Stimulated activated CD8-positive, alpha-beta memory T cell treated with anti-CD3 and anti-CD28 coated beads, Interleukin-4, amount 100 ng/mL, for 1 hour (primary cell): ENCODE measurements at places on chromosomes 11 and 22.

- no peak for DNase-seq
Observed at GRCh38 chr11:69627551-69627950, 13.4 kb upstream of the CCND1 start.

GRCh38 chr11:112085822-112086421 is 634 bp downstream of the TIMM8B start:
- DNase-seq, result no peak

DNA sequence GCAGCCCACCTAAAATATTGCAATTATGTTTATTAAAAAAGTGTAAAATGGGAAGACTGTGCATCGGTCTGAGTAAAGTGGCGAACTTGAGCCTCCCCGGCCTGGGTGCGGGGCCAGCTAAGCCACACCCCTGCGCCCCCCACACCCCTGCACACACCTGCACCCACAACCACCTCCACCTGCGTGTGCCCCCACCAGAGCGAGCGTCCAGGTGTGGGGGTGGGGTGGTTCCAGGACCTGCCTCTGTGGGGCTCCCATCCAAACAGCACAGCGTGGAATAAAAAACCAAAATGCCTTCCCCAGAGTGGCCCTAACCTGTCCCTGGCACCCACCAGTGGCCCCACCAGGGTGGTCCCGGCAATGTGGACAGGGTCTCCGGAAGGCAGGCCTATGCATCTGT is 30.1 kb upstream of the CARS1 start:
- DNase-seq, result no peak

- no peak for DNase-seq
Observed at GRCh38 chr11:48031602-48032001, 51.2 kb downstream of the PTPRJ start.

- DNase-seq, result no peak
Observed at GRCh38 chr11:119027561-119028345, 2.9 kb downstream of the SLC37A4 start.

- no peak for DNase-seq
Observed at GRCh38 chr11:1549338-1550330, 22.4 kb downstream of the DUSP8 start.

GRCh38 chr22:49969751-49970527 is 9.4 kb downstream of the PIM3 start:
- no peak for DNase-seq
